A549 (cell line): ENCODE measurements at places on chromosomes 3 and 15.

- no peak for DNase-seq
Observed at GRCh38 chr3:182902236-182902635, 78.1 kb downstream of the DCUN1D1 start.

- DNase-seq = no peak
Observed at GRCh38 chr3:12974819-12975218, 98.4 kb downstream of the IQSEC1 start.

DNA sequence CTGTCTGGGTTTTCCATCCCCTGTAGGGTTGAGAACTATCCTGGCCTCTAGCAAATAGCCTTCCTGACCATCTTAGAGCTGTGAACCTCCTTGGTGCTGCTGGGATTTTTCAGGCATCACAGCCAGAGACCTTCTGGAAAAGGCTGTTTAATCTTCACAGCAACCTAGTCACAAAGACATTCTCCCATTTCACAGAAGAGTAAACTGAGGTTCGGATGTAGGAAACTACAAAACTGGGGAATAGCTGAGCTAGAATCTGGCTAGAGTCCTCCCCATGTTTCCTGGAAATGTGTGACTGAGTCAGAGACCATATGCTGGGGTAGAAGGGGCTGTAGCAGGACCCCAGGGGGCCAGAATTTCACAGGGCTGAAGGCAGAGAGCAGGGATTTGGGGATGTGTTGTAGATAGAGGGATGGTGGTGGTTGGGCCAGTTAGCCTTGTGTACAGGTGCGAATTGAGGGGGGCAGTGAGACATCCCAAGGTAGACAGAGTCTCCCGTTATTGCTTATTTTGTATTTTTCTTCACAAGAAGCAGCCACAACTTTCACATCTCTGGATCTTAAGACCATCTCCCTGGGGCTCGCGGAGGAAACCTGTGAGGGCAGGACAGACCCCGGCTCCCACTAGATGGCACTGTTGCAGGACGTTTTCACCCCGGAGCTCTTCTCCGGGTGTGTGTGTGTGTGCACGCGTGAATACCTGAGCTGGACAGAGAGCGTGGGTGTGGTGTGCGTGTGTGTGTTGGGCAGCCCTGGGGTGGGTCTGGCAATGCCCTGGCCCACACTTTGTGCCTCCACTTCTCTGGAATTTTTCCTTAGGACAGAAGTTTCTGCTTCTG, 66.9 kb upstream of the PRR23C start:
- peak; percentile 50 for DNase-seq

- no peak for DNase-seq
Observed at GRCh38 chr3:122969585-122970469, 57.7 kb downstream of the SEMA5B start.

DNA sequence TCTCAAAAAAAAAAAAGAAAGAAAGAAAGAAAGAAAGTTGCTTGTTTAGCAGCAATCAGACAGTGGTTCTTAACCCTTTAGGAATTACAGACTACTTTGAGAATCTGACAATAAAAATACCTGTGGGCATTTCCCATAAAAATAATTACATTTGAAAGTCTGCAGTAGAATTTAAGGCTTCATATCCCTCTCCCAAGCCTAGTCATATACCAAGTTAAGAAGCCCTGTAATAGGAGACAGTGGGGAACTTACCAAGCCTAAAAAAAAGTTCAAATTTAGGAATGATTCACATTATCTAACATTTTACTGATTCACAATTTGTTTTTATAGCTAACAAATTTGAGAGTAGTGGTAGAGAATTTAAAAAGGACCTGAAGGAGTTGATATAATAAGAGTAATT, 47.5 kb downstream of the LRRFIP2 start:
- no peak for DNase-seq

DNA sequence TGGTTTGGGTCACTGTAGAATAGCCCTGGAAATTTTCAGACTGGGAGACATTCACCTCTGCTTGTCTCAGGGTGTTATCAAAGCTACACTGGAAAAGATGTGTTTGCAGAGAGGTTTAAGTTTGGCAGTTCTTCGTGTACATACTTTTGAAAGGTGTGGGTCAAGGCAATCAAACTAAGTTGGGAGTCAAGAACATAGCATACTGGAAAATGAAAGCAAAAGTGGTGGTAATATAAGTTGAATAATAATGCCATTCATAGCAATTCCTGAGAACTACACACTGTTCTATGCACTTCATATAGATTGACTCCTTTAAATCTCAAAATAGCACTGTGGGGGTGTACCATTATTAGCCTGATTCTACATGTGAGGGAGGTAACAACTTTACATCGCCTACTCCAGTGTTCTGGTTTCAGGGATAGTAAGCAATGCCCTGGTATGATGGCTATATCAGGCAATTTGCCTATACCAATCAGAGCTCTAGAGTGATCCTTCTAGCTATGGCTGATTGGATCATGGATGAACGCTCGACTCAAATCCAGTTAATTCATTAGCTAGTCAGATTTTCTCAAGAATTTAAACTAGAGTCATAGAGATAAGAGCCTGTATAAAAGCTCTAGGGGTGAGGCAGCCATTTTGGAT, 44.6 kb upstream of the RASGRP1 start:
- no peak for DNase-seq

GRCh38 chr15:89494941-89495637, 1.3 kb downstream of the RHCG start:
- peak; percentile 62 for DNase-seq

DNA sequence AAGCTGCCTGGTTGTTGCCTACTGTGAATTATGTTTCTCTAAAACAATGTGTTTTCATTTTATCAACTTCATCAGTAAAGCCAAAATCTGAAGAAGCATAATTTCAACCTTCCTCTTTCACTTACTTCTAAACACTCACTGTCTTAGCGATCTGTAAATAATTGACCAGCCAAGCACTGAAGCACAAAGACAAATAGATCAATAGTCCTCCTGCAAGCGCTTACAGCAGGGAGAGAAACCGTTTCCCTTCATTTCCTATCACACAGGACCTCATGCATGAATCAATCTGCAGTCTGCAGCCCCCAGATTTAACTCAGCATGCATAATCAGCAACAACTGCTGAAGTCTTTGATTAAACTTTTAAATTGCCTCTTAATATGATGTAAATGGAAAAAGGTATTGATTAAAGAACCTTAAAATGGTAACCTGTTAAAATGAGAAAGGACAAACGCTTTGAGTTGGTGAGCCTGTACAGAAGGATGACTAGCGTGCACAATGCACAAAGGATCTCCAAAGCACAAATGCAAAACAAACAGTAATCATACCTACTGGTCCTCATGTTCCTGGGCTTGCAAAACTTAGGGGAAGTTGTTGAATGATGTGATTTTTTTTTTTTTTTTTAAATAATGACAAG, 370.2 kb upstream of the ZNF385D start:
- DNase-seq = no peak

DNA sequence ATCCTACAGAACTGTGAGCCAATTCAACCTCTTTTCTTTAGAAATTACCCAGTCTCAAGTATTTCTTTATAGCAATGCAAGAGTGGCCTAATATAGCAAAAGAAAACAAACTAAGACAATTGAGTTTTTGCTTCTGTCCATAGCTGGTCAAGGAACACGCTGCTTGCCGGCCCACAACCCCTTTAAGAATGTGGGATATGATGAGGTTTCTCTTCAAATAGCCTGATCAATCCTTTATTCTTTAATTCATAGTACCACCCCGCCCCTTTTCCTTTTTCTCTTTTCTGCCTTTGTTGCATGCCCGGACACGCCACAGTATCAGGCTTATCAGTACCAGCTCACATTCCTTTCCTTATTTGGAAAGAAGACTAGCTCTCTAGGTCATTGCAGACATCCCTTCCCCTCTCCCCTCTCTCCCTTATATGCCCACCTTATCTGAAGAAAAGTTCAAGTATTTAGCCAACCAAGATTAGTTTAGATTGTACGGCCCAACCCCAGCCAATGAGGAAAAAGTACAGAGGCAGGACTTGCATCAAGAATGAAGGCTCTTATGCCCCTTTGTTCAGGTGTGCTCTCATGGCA, 404.5 kb downstream of the OCA2 start:
- no peak for DNase-seq

DNA sequence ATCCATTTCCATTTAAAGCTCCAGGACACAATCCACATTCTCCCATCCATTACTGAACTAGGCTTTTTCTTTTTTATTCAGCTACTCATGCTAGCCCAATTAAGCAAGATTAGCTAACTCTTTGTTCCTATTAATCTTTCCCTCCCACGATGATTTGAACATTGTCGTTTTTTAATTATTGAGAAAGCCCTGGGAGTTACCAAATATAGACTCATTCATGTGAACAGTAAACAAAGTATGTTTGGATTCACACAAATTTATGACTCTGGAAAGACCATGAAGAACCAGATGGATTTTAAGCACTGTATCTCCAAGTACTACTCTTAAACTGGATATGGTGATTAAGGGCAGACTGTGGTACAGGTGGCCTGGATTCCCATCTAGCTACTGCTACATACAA, 82.2 kb downstream of the STRIT1 start:
- no peak for DNase-seq

DNA sequence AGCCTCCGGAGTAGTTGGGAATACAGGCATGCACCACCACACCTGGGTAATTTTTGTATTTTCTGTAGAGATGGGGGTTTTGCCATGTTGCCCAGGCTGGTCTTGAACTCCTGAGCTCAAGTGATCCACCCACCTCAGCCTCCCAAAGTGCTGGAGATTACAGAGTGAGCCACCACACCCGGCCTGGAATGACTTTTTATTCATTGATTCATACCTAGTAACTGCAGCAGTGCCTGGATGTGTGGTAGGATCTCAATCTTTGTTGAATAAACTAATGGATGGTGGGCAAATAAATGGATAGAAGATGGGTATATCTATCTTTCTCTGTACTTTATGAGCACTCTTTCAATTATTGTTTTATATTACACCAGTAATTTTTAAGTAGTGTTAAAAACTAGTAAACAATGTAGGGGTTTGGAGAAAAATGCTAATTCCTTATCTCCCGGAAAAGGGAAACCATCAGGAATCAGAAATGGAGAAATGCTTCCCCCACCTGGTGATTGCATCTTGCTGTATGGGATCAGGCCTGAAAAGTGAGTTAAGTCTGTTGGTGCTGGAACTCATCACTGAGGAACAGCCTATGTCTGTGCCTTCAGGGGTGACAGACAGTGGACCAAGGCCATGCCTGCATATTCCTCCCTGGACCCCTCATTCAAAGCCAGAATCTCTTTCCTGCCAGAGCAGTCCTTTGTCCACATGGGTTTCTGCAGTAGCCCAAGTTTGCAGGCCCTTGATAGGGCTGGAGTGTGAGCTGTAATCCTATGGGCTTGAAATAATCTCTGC, 161.0 kb upstream of the CTDSPL start:
- no peak for DNase-seq

DNA sequence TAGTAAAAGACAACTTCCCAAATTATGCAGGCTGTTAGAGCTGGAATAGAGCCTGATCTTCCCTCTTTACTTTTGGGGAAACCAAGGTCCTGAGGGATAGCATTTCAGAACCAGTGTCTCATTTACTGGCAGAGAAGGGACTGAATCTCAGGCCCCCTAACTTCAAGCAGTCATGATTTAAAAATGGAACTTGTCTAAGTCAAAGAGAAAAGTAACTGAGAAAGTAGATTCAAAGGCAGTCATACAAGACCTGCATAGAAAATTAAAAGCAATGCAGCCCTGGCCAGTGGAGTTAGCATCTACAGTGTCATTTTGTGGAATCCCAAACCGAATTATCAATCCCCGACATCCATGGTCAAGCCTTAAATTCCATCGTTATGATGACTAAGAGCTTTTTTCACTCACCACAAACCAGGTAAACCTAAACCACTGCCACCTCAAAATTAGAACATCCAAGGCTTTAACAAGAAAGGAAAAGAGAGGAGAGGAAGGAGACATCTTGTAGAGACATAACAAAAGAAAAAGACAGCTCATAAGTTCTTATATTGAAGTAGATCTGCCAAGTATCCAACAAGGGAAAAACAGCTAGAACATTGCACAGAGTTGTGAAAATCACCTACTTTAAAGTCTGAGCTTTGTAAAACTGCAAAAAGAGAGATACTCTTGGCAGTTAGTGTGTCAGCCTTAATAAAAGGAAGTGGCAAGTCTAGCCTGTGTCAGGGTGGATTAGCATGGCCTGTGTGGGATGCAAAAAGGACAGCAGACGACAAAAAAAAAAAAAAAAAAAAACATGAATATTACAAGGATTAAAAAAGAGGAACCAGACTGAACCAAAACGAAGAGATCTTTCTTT, 54.1 kb upstream of the CCR2 start:
- DNase-seq = no peak

- DNase-seq = no peak
Observed at GRCh38 chr3:148625095-148625736, 72.5 kb upstream of the AGTR1 start.

DNA sequence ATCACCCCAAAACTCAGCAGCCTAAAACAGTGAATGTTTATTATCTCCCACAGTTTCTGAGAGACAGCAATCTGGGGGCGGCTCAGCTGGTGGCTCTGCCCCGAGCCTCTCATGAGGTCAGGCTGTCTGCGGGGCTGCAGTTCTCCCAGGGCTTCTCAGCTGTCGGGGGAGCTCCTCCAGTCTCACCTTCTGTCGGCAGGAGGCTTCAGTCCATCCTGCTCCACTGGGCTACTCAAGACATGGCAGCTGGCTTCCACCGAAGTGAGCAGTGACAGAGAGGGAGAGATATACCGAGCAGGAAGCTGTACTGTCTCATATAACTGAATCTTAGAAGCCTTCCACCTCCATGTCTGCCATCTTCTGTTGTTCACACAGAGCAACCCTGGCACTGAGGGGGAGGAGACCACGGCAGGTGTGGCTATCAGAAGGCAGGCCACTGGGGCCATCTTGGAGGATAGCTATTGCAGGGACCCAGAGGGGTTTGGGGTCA, 72.8 kb upstream of the ITGA11 start:
- DNase-seq = no peak

DNA sequence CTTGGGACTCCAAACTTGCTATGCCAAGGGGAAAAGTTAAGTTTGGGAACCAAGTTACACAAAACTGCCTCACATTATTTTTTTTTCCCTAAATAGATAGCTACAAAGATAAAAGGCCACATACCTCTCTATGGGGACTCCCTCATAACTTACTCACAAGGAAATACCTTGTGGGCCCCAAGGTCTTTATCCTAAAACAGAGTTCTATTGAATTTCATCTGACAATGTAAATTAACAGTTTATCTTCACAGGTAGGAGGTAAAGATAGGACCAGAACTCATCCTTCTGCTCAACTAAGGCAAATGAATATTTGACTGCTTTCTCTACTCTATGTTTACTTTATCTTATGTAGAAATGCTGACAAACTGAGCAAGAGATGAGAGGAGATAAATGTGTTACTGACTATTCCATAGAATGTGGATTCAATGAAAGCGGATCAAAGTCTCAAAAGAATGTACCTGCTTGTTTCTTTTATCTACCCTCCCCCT, 1278.0 kb downstream of the OTOL1 start:
- DNase-seq = no peak

GRCh38 chr3:129034642-129035041, 25.9 kb upstream of the GP9 start:
- DNase-seq = no peak

- DNase-seq = no peak
Observed at GRCh38 chr15:48447058-48447457, 115.8 kb downstream of the DUT start.

GRCh38 chr15:94119923-94120775, 111.2 kb upstream of the MCTP2 start:
- DNase-seq = peak; percentile 86

GRCh38 chr3:141738022-141738890, at the start of gene RNF7:
TSS of gene RNF7 (plus strand) at chr3:141738298. CDS start at chr3:141738342, 44 bp downstream.
- DNase-seq = peak; percentile 80
